ENCODE measurements at places on chromosomes 2 and 18.

DNA sequence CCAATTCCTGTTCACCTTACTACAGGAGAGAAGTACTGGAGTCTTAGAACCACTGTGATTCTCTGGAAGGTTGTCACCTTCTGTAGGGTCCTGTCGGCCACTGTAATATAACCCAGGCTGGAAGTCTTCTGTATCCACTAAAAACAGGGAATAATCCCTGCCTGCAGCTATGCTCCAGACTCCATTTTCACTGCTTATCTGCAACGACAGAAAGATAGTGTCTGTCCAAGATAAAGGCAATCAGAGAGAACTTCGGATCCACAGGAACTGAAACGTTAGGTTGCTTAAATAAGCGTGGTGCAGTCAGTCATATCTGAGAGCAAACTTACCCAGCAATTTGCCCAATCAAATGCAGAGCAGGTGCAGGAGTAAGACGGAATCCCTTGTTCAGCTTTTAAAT lies 34.2 kb downstream of the ALS2 start:
- no peak for DNase-seq

GRCh38 chr2:216047397-216047796 lies 34.0 kb upstream of the MREG start:
- no peak for DNase-seq

DNA sequence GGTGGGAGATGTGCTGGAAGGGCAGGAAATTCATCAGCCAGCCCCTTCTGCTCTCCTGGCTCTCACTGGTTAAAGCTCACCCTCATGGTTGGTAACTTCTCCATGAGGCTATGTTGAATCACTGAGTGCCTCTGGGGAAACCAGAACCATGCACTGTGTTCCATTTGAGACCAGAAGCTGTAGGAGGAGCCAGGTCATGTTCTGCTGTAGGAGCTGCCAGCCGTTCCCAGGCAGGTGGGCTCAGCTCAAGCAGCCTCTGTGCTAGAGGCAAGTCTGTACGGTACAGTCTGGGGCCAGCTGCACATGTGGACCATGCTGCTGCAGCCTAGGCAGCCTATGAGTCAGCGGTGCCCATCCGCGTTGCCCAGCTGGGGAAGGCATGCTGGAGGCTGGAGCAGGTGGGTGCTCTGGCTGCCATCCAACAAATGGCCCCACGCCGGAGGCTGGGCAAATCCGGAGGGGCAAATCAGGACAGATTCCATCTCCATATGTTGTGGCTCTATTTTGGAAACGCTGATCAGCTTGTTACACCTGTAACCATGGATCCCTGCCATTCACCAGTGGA lies 22.0 kb upstream of the KCNF1 start:
- no peak for DNase-seq

DNA sequence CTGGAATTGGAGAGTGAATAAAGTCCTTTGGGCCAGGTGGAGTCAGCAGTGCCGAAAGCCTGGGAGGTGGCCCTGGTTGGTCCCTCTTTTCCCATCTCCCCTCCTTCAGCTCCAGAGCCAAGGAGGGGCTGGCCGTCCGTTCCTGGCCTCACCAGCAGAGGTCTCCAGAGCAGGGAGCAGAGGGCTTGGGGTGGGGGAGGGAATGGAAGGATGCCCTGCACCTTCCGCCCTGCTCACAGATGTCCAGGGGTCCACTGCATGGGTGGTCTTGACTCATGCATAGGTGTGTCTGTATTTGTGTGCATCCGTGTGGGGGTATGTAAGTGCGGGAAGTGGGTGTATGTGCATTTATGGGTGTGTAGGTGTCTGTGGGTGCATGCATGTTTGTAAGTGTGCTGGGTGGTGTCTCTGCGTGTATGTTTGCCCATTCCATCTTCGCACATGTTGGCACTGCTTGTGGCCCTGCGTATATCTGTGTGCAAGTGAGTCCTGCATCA lies 201.8 kb downstream of the ZFP36L2 start:
- DNase-seq = peak; percentile 6

- no peak for DNase-seq
Observed at GRCh38 chr2:235061656-235062055, 109.8 kb downstream of the SH3BP4 start.

GRCh38 chr2:170577356-170577755 lies 137.8 kb upstream of the SP5 start:
- DNase-seq = no peak

DNA sequence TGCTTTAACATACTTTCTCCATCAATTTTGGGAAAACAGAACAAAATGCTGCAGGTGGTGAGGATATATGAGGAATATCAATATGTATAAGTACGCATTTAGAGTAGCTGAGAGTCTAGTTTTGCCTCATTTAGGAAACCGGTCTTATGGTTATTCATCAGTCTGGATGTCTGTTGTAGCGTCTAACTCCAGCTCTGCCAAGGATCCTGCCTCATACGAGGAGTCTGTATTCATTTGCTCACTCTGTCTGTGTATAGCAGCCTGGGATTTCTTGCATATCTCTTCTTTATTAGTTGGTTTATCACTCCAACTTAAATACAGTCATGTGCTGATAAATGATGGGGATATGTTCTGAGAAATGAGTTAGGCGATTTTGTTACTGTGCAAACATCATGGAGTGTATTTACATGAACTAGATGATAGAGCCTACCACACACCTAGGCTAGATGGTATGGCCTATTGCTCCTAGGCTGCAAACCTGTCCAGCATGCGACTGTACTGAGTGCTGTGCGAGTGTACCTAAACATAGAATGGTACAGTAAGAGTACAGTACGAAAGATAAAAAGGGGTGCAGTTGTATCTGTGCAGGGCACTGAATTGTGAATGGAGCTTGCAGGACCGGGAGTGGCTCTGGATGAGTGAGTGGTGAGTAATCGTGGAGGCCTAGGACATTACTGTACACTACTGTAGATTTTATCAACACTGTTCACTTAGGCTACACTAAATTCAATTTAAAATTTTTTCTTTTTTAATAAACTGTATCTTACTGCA lies 148.1 kb downstream of the ZNF407 start:
- DNase-seq = no peak

GRCh38 chr18:41618147-41618546 lies 336.9 kb upstream of the PIK3C3 start:
- DNase-seq = no peak

DNA sequence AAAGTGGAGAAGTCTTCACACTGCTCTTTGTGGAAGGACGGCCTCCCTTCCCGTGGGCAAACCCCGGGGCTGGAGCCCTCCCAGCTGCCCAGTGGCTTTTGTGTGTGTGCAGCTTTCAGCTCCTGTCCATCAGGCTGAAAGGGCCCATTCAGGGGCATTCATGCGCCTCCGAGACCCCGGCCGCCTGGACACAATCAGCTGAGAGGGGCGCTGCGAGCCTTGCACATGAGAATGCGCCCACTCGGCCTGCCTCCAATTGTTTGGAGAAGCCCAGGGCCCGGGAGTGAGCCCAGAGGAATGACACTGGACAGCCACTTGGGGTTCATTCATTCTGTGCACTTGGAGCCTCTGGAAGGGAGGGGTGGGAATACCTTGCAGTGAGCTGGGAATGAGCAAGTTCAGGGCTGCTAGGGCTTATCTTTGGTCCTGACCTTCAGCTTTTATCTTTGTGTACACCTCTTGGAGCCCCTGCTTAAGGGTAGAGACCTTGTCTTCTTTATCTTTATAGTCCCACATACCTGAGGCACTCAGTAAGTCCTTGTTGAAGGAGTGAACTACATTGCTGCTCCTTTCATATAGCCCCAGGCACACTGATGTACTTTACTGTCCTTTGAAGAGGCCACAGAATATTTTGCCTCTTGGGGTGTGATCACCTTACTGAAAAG lies 56.5 kb downstream of the TCF7L1 start:
- DNase-seq = no peak

DNA sequence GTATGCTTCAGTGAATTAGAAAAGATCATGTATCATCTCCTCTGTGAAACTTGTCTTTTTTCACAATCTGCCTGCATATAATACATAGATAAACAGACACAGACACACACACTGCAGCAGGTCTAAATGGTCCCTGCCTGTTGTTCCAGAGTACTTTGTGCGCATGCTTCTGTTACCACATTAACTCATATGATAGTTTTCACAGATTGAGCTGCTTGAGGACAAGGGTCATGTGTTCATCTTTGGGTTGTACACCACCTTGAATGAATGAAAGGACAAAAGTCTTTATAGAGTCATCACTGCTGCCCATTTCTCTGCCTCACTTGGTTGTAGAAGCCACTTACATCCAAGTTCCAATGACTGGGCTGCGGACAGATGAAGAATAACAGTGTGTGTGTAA lies 72.7 kb upstream of the GLS start:
- DNase-seq = no peak

- no peak for DNase-seq
Observed at GRCh38 chr2:70501215-70501614, 52.4 kb downstream of the TGFA start.

- peak; percentile 98 for DNase-seq
Observed at GRCh38 chr18:79068937-79069716, at the start of gene ATP9B. TSS of gene ATP9B (plus strand) at chr18:79069394. CDS start at chr18:79069411, 17 bp downstream.

DNA sequence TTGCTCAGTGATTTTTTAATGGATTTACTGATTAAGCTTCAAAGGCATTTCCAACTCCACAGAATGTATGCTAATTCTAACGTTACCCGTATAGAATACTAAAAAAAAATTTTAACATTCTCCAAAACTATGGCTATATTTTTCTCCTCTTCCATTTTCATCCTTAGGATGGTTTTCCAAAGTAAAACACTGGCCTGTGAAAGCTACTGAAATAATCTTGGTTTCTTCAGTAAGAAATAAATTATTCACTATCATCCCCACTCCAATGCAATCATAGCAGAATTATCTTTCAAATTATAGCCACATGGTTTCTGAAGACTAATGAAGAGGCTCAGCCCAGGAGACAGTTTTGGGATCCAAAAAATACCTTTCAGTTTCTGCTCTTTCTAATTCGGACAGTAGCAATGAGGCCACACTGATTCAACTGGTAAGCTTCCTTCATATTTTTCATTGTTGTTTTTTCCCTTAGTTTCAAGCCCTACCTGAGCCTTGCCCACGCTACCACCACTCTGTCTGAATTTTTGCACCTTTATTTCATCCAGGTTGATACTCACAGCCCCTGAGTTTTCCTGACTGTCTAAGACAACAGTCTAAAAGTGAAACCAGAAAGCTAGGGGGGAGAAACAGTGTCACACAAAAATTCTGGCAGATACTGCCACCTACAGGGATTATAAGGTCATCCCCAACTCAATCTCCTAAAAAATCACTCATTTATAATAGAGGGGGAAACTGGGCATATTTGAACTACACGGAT lies 887.9 kb downstream of the NRXN1 start:
- no peak for DNase-seq

GRCh38 chr2:219173176-219173575 lies 3.3 kb upstream of the SLC23A3 start:
- DNase-seq = no peak

GRCh38 chr2:173191601-173192000 lies 116.0 kb downstream of the MAP3K20 start:
- DNase-seq = no peak

DNA sequence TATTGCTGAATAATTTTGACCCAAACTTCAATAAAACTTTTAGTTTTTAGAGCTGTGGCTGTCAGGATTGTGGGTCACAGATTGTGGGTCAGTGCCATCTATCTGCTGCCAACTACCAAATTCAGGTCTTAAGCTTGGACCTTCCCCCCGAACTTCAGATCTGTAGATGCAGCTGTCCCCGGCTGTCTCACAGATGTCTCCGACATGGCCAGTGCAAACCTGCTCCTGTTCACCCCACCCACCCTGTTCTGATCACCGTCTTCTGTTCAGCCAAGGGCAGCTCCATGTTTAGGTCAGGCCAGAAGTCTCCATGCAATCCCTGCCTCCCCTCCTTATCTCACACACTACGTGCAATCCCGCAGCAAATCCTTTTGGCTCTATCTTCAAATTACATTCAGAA lies 175.0 kb downstream of the PRKCE start:
- no peak for DNase-seq

- DNase-seq = no peak
Observed at GRCh38 chr2:38528008-38528442, 74.7 kb downstream of the HNRNPLL start.

GRCh38 chr2:238925816-238926521 lies 78.1 kb downstream of the TWIST2 start:
- no peak for DNase-seq

DNA sequence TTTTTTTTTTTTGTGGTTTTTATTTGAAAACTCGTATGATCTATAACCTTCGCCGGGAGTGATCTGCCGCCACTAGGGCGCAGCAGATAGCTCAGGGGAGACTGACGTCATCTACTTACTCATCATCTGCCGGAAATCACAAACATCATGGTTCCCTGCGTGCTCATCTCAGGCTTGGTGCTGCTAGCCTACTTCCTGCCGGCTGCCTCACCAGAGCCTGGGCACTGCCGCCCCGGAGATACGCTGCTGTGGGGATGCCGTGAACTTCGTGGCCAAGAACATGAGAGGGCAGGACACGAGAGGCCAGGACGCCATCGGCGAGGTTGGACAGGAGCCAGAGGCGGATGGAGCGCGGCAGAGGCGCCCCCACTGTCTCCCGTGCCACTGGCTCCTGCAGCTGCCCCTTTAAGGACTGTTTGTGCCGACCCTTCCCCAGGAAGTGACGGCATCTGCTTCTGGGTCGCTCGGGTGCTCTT lies 68.8 kb downstream of the DOK6 start:
- peak; percentile 12 for DNase-seq

GRCh38 chr2:96897491-96898134 lies 27.7 kb upstream of the SEMA4C start:
- no peak for DNase-seq

DNA sequence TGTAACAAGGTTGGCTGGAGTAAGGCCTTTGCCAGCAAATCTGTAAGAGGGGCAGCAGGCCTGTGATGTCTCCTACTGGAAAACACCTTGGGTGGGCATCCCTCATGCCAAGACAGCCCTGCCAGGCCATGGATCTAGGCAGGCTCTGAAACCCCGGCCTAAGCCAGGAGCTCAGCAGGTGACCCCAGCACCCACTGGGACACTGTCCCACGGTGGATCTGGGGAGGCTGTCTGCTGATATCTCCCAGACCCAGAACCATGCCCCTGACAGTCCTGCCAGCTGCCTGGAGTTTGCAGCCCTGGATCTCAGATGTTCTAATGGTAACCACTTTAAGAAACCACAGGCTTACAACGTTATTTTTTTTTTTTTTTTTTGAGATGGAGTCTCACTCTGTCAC lies 117.7 kb downstream of the ZNF516 start:
- DNase-seq = no peak

DNA sequence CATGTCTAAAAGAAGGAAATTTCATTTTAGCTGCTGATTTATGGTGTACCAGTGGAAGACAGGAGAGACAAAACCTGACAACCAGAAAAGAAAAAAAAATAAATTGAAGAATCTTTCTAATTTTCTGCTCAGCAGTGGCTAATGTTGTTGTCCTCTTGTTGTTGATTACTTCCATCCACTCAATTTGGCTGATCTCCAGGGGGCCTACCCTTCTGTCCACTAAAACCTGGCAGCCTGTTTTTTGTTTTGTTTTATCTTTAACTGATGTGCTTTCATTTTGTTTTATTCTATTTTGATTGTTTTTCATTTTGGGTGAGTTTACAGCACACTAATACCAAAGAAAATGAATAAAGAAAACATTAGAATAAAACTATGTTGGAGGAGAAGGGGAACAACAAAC lies 27.4 kb downstream of the TFPI start:
- no peak for DNase-seq

- DNase-seq = no peak
Observed at GRCh38 chr2:45724335-45724734, 72.9 kb downstream of the PRKCE start.
